Left renal pelvis (tissue), 4 donors: ENCODE measurements at places on chromosomes 5 and 9. TPM values are rescaled to one million over a fixed set of nuclear protein-coding genes. Genes with fewer than 3 reads are reported as not detected.

The SLC25A48 gene
- 3.5 TPM for polyA plus RNA-seq

The RETREG1 gene
- 35.4 TPM for polyA plus RNA-seq

DNA sequence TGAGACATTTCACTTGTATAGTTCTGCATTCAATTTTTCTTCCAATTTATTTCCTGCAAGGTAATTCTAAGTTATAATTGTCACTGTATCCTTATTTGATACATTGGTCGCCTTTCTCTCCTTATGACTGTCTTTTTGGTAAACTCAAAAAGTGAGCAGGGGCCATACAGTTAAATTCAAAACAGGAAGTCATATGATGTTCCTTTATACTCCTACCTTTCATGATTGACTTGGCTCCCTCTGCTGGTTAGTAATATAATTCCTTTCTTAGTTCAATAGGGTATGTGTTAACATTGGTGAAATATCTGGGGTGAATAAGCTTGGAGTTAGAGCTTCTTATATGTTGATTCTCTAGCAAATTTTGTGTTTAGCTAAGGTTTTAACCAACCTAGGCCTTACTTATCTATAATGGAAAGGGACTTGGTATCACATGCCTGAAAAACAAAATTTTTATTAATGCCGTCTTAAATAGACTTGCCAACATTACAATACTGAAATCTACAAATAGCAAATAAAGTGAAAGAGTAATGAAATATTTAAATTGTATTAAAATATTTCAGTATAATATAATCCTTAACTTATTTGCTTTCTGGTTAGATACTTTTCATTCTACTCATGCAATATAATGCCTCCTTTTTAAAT lies 6.0 kb upstream of the NIPBL start:
- no peak for DNase-seq

The DAB2IP gene
- polyA plus RNA-seq: 43.9 TPM

The IL33 gene
- polyA plus RNA-seq: 18.9 TPM

DNA sequence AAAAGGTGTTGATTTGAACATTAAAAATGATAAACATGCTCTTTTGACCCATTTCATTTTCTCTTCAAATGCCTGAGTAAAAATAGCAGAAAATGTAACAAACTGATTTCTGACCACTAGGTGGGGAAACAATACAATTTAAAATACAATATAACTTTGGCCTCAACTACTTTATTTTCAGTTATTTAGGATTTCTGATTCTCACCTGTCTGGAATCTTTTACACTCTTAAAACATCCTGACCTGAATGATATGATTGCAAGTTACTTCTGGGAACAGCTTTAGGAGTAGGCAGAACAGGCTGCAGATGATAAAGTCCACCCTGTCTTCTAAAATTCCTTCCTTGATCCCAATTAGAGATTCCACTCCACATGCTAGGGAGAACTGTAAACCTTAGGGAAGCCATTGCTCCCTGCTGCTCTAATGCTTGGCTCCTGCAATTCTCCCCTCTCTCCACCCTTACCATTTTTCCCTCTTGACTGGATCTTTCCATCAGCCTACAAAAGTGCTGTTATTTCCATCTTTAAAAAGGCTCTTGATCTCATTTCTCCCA lies 70.3 kb downstream of the FYB1 start:
- DNase-seq: no peak

- DNase-seq: no peak
Observed at GRCh38 chr9:128637656-128638055, 19.0 kb downstream of the DYNC2I2 start.

GRCh38 chr9:27924502-27924901 lies 351.2 kb upstream of the C9orf72 start:
- no peak for DNase-seq

- no peak for DNase-seq
Observed at GRCh38 chr5:100852988-100853449, 50.1 kb downstream of the ST8SIA4 start.

DNA sequence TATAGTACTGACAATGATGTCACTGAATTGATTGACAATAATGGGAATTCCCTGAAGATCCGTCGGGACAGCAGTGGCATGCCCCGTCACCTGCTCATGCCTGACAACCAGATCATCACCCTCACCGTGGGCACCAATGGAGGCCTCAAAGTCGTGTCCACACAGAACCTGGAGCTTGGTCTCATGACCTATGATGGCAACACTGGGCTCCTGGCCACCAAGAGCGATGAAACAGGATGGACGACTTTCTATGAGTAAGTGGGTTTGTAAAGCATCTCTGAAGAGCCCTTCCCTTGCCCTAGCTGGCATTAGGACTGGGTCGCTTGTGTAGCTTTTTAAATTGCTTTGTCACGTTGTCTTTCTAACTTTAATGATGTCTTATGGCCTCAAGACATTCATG lies 72.7 kb upstream of the WWC1 start:
- DNase-seq: no peak

DNA sequence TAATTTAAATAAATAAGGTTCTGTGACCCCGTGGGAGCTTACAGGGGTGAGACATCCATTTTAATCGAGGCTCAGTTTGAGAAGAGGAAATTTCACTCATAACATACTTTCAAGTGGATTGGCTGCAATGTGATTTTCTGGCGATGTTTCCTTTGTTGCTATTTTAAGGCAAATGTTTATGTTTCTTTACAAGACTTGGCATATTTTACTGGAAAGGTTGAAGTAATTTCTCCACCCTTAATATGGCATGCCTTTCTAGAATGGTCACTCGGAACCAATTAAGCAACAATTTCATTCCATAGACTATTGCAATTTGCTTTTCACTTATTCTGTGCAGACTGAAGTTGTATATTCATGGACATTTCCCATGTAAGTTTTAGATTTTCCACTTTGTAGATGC lies 438.0 kb upstream of the WWC1 start:
- DNase-seq: no peak

GRCh38 chr5:133868946-133869518 lies 99.4 kb downstream of the C5orf15 start:
- peak; percentile 36 for DNase-seq

GRCh38 chr9:16884373-16884772 lies 13.9 kb upstream of the BNC2 start:
- DNase-seq: no peak

- no peak for DNase-seq
Observed at GRCh38 chr5:145834554-145834916, 607 bp downstream of the PRELID2 start.

DNA sequence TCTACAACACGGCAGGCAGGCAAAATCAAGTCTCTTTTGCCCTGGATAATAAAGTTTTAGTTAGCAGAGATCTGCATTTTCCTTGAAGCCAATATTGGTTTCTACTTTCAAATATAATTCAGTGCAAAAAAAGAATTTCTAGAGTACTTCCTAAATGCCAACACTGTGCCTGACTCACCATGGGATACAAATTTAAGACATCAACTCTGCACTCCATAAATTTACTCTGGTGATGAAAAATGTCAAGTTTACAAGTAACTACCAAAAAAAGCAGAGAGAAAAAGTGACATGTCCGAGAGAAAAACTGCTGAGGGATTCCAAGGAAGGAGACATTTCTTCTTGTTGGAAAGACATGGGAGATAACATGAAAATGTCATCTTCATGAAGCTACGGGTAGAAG lies 119.7 kb downstream of the RAPGEF6 start:
- DNase-seq: no peak

DNA sequence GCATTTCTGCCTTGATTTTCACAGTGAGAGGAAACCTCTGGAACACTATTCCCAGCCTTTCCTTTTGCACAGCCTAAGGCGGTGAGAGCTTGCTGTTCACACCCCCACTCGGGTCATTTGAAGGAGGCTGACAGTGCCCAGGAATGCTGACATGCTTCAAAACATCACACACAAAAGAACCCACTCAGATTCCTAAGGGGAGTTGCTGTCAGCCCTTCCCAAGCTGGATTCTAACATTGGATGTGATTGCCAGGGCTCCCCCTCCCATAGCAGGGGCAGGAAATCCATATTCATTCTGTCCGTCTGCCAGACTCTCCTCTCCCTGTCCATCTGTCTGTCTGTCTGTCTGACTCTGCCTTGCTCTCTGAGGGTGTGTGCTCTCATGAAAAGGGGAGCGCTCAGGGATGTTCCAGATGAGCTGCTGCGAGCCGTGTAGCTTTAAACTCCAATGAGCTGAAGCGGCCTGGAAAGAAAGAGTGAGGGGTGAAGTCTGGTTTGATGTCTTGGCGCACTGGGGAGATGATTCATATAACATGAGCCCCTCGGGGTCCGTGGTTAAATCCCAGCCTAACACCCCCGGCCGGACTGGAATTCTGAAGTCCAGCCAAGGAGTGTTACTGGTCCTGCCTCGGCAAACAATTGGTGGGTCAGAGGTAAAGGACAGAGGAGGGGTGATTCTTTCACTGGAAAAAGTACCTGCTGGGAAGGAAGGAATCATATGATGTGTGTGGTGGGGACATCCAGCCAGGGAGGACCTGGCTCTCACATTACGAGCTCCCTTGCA lies 517.0 kb downstream of the CCDC171 start:
- no peak for DNase-seq

- DNase-seq: no peak
Observed at GRCh38 chr5:172091956-172092732, 85.7 kb upstream of the FBXW11 start.

GRCh38 chr9:114117996-114118830 lies 19.1 kb upstream of the KIF12 start:
- DNase-seq: no peak

- no peak for DNase-seq
Observed at GRCh38 chr5:173628501-173628900, 12.1 kb upstream of the BOD1 start.

DNA sequence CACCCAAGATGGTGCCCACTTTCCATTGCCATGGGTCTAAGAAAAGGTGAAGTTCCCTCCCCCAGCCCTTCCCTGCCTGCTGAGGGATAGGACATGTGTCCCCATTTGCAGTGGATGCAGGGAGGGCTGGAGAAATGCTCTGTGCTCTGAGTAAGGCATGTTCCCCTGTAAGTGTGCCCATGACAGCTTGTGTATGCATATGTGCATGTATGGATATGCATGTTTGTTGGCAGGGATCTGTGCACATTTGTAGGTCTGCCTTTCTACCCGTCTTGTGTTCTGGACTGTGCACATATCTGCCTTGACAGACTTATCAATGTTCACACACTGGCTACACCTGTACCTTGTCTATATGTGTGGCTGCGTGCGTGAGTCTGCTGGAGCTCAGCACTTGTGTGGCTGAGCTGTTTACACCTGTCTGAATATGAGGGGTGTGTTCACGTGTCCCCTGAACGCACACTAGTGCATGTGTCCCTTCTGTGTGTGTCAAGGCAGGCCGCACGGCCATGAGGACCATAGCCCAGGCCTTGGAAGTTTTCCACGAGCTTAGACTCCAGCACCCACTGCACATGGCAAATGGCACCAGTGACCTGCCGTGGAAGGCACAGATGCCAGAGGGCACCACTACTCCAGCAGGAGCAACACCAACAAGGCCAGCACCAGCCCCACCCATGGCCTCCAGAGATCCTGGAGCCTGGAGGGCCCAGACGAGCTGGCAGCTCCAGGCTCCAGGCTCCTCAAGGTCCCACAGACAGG lies 27.4 kb upstream of the TTLL11 start:
- no peak for DNase-seq

DNA sequence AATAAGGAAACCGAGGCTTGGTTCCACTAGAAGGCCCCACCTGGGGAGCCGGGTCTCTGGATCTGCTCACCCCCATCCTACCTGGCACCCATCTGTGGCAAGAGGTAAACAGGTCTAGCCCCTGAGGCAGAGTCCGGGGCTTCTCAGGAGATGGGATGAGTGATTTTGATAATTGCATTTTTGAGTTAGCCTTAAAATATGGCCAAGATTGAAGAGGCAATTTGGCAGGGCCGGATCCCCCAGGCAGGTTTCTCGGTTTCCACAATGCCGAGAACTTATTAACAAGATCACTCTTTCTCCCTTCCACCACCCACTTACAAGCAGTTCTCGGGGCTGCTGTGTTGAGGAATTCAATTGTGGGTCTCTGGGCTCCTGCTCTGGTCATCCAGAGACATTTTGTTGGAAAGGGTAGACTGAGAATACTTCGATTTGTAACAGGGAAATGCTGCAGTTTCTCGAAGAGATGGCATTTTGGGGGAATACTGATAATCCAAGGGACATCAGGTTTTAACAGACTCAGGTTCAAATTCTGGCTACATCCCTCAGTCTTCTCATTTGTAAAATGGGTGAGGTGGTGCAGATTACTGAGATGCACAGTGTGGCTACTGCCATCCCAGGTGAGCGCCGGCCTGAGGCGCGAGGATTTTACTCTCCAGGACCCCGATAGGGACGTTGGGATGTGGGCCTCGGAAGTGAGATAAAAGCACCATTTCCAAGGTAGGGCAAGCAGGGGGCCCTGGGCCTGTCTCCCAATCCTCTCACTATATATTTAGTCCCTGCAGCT lies 194.2 kb downstream of the CDK5RAP2 start:
- DNase-seq: no peak

DNA sequence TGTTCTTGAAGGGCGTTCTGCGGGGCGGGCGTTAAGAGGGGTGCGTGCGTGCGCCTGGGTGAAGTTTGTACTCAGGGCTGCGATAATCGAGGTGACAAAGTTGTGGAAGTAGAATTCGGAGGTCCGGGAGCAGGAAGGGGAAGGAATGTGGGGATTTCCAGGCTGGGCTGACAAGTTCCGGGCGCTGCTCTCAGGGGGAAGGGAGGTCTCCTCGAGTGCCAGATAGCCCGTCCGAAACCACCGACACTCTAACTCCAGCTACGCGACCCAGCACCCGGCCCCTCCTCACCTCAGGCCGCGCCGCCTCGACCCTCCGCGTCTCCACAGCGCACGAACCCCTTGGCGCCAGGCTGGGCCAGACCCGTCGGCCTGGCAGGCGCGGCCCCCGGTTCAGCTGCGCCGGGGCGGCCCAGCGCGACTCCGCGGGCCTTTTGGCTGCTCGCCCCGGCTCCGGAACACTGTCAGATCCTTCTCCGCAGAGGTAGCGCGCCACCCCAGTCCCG lies at the start of gene IL6ST:
TSS of gene IL6ST (minus strand) at position 469 of the 503 bp plus-strand sequence. CDS start 18,685 bp downstream, outside the sequence.
- peak; percentile 39 for DNase-seq

DNA sequence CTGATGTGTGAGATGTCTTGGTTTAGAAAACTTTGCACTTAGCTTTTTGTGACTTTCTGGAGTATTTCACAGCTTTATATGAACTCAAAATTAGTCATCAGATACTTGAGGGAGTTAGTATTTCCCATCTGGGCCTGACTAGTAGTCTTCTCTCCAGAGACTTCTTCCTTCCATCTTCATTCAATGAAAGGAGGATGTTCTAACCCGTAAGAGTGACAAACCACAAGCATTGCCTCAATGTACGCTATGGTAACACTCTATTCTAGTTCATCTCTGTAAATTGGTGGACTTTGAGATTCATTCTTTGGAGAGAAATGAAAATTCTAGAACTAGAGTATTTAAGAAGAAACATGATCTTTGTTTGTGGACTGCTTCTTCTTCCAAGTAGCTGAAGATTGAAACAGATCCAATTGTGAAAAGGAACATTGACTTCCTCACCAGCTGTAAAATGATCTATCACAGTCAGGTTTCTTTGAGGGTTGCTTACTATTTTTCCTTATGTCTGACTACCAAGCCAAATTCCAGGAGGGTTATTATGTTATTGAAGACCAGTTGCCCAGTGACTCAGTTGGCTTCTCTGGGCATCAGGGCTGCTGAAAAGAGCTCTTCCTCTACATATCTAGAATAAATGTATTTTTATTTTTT lies 157.6 kb downstream of the SLC12A2 start:
- no peak for DNase-seq
